ENCODE measurements at places on chromosomes 11 and 22. TPM values are rescaled to one million over a fixed set of nuclear protein-coding genes. Genes with fewer than 3 reads are reported as not detected.

GRCh38 chr11:2940921-2941821, 12.0 kb upstream of the PHLDA2 start:
- DNase-seq: no peak

- no peak for DNase-seq
Measured at GRCh38 chr11:57586711-57587245, 10.7 kb upstream of the SERPING1 start.

- DNase-seq: peak; percentile 10
Measured at GRCh38 chr22:22666307-22667091, 22.1 kb downstream of the GGTLC2 start.

GRCh38 chr11:117145393-117145761, 1.3 kb downstream of the PAFAH1B2 start:
- DNase-seq: peak; percentile 39

- no peak for DNase-seq
Measured at GRCh38 chr11:46361283-46362155, 14.3 kb downstream of the DGKZ start.

The NOX4 gene
- 1.4 TPM for total RNA-seq

- no peak for DNase-seq
Measured at GRCh38 chr11:1776331-1776851, 12.7 kb upstream of the CTSD start.

DNA sequence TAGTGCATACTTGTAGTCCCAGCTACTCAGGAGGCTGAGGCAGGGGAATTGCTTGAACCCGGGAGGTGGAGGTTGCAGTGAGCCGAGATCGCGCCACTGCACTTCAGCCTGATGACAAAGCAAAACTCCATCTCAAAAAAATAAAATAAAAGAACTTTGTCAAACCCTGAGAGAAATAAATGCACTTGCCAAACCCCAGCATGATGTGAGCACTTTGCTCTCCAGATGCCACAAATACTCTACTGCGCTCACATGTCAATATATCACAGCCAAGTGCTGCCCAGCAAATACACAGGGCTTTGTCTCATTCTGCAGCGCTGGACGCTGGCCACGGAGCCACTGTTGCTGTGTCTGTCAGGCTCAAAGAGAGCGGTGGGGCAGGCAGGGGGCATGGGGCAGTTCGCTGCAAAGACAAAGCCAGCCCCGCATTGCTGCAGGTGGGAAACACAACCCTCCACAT, 45.1 kb downstream of the AHNAK start:
- no peak for DNase-seq

- DNase-seq: no peak
Measured at GRCh38 chr11:93727985-93728791, 13.1 kb downstream of the TAF1D start.

GRCh38 chr11:65623852-65624616, 8.5 kb downstream of the PCNX3 start:
- no peak for DNase-seq

GRCh38 chr11:75868990-75869389, 54.0 kb downstream of the UVRAG start:
- no peak for DNase-seq
